ENCODE measurements at places on chromosomes 3 and 15.

DNA sequence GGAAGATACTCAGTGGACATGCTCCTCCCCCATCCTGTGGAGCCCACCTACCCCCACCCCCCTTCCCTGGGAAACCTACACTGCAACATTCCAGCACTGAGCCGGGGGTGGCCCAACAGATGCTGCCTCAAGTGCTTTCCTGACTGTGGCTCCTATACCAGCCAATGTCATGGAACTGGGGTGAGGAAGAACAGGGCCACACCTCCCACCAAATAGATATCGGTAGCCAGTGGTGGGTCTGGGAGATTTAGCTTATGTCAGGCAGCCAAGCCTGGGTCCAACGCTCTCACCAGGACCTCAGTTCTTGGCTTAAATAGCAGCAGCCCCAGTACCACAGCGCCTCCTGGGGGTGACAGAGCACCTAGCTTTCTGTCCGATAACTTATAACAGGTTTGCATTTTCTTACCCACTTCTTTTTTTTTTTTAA, 30.3 kb downstream of the CDC25A start:
- no peak overlapping the region for H3K27ac ChIP-seq
- DNase-seq: no peak
- H3K4me1 ChIP-seq: no peaks in the 10 kb centered on the region
- no peaks in the 10 kb centered on the region for H3K27me3 ChIP-seq
- H3K36me3 ChIP-seq: peaks cover 2% of the 10 kb centered on the region

DNA sequence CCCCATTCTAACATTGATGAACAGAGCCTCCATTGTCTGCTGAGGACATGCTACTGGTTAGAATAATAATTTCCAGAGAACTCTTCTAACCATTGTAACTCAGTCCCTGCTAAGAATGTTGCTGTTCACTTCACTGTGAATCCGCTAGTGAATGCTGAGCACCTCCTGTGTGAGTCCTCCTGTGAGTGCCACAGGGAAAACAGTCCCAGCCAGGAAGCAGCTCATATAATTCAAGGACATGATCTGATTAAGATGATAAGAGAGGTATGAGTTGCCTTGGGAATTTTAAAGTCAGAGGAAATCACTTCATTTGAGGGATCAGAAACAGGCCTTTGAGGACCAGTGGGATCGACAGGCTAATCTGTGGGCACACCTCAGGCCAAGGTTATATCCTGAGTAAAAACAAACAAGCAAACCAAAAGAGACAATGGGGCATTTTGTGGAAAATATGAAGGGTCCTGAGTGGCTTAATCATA, 33.9 kb upstream of the GPR160 start:
- no peak for DNase-seq
- H3K4me3 ChIP-seq: no peak overlapping the region
- H3K27me3 ChIP-seq: no peaks in the 10 kb centered on the region
- no peak overlapping the region for H3K27ac ChIP-seq

DNA sequence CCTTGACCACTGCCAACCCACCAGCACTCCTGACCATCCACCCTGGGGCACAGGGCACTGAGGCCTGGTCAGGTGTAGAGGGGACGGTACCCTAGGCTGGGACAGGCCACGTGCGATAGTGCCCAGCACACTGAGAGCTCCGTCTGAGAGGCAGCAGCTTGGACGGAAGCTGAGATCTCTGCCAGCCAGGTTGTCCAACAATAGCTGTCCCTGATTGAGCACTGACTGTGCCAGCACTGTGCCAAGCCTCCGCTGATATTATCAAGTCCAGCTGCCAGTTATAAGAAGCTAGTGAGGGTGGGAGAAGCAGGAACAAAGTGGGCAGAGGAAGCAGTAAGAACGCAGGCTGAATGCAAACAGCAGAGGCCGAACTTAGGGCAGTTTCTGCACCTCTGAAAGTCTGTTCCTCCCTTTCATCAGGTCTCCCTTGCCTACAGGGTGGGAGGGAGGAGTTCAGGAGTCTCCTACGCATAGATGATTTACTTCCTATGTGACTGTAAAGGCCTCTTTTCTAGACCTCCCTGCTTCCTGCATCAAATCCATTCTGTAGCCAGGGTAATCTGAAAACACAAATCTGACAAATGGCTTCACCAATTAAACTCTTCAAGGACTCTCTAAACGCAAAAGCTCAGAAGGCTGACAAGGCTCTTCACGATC, 29.7 kb downstream of the MRPS11 start:
- no peaks in the 10 kb centered on the region for H3K4me1 ChIP-seq
- no peak overlapping the region for H3K4me3 ChIP-seq
- no peaks in the 10 kb centered on the region for H3K27me3 ChIP-seq
- no peak overlapping the region for H3K27ac ChIP-seq
- H3K36me3 ChIP-seq: no peaks in the 10 kb centered on the region

DNA sequence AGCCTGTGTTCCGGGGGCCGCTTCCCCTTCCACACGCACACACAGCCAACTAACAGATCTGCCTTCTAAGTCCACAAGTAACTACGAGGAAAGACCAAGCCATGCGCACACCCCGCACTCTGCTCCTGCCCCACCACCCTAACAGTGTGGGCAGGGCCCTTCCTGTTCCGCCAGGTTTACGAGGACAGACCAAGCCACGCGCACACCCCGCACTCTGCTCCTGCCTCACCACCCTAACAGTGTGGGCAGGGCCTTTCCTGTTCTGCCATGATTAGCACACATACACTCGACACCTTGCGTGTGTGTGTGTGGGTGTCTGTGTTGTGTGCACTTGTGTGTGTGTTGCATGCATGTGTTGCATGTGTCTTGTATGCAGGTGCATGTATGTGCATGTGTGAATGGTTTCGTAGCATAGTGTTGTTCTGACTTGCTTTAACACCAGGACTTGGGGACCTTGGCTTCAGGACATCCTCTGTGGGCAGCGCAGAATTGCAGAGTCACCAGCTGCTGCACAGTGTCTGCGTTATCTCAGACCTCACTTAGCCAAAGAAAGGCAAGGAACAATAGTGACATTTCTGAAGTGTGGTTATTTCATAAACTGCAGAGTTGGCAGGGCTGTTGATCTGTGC, 114.4 kb downstream of the CHSY1 start:
- H3K27ac ChIP-seq: no peak overlapping the region
- no peak overlapping the region for H3K4me3 ChIP-seq
- peaks cover 6% of the 10 kb centered on the region for H3K4me1 ChIP-seq

GRCh38 chr3:126900859-126901540, 81.9 kb upstream of the PLXNA1 start:
- peaks cover 1% of the 10 kb centered on the region for H3K4me1 ChIP-seq
- no peak for DNase-seq
- H3K27ac ChIP-seq: no peak overlapping the region
- H3K4me3 ChIP-seq: no peak overlapping the region

DNA sequence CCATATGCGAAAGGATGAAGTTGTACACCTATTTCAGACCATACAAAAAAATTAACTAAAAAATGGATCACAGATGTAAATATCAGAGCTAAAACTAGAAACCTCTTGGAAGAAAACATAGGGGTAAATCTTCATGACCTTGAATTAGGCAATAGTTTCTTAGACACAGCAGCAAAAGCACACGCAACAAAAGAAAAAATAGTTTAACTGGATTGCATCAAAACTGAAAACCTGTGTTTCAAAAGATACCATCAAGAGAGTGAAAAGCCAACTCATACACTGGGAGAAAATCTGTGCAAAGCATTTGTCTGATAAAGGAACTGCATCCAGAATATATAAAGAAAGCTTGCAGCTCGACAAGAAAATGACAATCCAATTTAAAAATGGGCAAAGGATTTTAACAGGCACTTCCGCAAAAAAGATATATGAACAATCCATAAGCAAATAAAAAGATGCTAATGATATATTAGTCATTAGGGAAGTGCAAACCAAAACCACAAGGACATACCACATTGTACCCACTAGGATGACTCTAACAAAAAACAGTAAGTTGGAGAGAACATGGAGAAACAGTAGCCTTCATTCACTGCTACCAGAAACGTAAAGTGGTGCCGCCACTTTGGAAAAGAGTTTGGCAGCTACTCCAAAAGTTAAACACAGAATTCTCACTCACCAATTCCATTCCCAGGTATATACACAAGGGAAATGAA, 263.1 kb downstream of the ADAMTS17 start:
- peaks cover 7% of the 10 kb centered on the region for H3K4me1 ChIP-seq
- DNase-seq: no peak
- H3K27ac ChIP-seq: no peak overlapping the region
- no peaks in the 10 kb centered on the region for H3K27me3 ChIP-seq
- no peaks in the 10 kb centered on the region for H3K36me3 ChIP-seq
- H3K4me3 ChIP-seq: no peak overlapping the region

DNA sequence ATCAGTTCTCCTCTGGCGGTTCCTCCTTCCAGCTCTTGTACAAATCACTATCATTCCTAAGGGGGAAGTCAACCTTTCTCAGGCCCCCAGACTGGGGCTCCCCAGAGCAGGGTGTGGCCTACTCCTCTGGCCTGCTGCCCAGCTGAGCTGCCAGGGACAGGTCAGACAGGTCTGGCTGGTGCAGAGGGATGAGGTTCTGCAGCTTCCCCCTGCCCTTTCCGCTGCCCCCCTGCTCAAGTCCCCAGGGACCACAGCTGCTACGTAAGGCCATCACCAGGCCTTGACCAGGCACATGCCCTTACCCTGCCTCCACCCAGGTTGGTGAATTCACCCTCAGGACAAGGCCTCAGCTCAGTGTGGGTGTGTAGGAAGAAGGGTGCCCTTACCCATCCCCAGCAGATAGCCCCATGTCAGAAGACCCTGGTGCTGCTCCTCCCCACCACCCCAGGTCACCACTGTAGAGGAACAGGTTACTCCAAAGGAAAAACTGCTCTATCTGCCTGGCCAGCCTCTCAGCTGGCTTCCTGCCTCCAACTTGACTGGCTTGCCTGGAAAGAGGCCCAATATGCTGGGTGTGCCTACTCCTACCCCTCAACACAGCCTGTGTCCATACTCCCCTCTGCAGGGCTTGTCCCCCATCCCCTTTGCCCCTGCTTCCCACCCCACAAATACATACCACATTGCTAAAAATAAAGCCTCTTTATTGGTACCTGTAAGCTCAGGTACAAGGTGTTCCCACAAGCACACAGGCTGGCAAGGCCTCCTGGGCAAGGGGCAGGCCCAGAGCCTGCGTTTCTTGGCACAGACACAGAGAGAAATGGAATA, 12.0 kb downstream of the CSRNP1 start:
- DNase-seq: no peak
- H3K27me3 ChIP-seq: no peaks in the 10 kb centered on the region
- peak overlapping the region; percentile 24 for H3K27ac ChIP-seq
- no peak overlapping the region for H3K4me3 ChIP-seq
- H3K4me1 ChIP-seq: peaks cover 30% of the 10 kb centered on the region
- H3K36me3 ChIP-seq: peaks cover 57% of the 10 kb centered on the region

- no peaks in the 10 kb centered on the region for H3K4me1 ChIP-seq
- no peak overlapping the region for H3K4me3 ChIP-seq
- H3K27ac ChIP-seq: no peak overlapping the region
- H3K27me3 ChIP-seq: no peaks in the 10 kb centered on the region
- no peaks in the 10 kb centered on the region for H3K36me3 ChIP-seq
- DNase-seq: no peak
These were observed 12.5 kb downstream of the PRR20G start for GRCh38 chr3:127275287-127275781.

- no peaks in the 10 kb centered on the region for H3K27me3 ChIP-seq
- no peak for DNase-seq
- H3K36me3 ChIP-seq: no peaks in the 10 kb centered on the region
- H3K4me3 ChIP-seq: no peak overlapping the region
- no peaks in the 10 kb centered on the region for H3K4me1 ChIP-seq
These were observed 17.4 kb upstream of the MFGE8 start for GRCh38 chr15:88930579-88930978.

- H3K27ac ChIP-seq: no peak overlapping the region
- H3K4me1 ChIP-seq: no peaks in the 10 kb centered on the region
- no peaks in the 10 kb centered on the region for H3K27me3 ChIP-seq
- H3K36me3 ChIP-seq: no peaks in the 10 kb centered on the region
These were observed 309.1 kb upstream of the ICE2 start for GRCh38 chr15:60787837-60788691.

GRCh38 chr3:191695131-191695814, 234.3 kb downstream of the PYDC2 start:
- DNase-seq: no peak
- H3K4me1 ChIP-seq: no peaks in the 10 kb centered on the region
- no peaks in the 10 kb centered on the region for H3K27me3 ChIP-seq
- no peaks in the 10 kb centered on the region for H3K36me3 ChIP-seq

GRCh38 chr3:168047190-168047795, 48.4 kb downstream of the GOLIM4 start:
- H3K27me3 ChIP-seq: no peaks in the 10 kb centered on the region
- H3K27ac ChIP-seq: no peak overlapping the region
- peaks cover 15% of the 10 kb centered on the region for H3K4me1 ChIP-seq
- H3K4me3 ChIP-seq: no peak overlapping the region
- peaks cover 3% of the 10 kb centered on the region for H3K36me3 ChIP-seq

- H3K36me3 ChIP-seq: no peaks in the 10 kb centered on the region
- peaks cover 7% of the 10 kb centered on the region for H3K4me1 ChIP-seq
- no peak overlapping the region for H3K27ac ChIP-seq
- H3K27me3 ChIP-seq: no peaks in the 10 kb centered on the region
- DNase-seq: no peak
- no peak overlapping the region for H3K4me3 ChIP-seq
These were observed 4.4 kb upstream of the SEMA7A start for GRCh38 chr15:74438206-74438605.

DNA sequence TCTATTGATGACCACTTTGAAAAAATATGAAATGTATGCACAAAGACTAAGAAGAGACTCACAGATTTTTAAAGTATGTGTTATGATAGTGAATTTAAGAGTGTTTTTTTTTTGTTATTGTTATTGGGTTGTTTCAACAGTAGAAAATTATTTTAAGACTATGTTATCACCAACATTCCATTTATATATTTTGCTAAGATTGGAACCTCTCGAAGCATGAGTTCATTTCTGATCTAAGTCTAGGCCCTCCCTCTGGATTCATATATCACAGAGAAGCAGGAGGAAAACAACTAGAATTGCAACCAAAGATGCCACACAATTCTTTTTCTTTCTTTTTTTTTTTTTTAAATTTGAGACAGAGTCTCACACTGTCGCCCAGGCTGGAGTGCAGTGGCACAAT, 46.8 kb downstream of the ITGB5 start:
- no peaks in the 10 kb centered on the region for H3K27me3 ChIP-seq
- H3K27ac ChIP-seq: peak overlapping the region; percentile 51
- no peak for DNase-seq
- H3K36me3 ChIP-seq: peaks cover 22% of the 10 kb centered on the region
- peaks cover 84% of the 10 kb centered on the region for H3K4me1 ChIP-seq

DNA sequence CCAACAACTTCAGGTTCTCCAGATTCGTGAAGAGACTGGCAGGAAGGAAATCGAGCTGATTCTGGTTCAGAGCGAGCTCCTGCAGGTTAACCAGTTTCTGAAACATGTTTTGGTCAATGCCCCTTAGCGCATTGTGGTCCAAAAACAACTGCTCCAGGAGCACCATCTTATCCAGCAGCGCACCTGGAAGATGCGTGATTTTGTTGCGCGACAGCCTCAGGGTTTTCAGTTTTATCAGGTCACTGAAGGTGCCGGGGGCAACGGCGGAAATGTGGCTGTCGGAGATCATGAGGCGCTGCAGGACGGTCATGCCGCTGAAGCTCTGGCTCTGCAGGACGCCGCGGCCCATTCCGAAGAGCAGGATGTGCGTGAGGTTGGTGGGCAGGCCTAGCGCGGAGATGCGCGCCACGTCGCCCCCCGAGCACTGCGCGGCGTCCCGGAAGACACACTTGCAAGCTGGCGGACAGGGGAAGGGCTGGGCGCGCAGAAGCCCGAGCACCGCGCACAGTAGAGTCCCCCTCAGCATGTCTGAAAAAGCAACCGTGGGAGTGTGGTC, 1.2 kb downstream of the GP5 start:
- H3K4me3 ChIP-seq: peak overlapping the region; percentile 57
- no peak for DNase-seq
- no peaks in the 10 kb centered on the region for H3K36me3 ChIP-seq
